ENCODE measurements at places on chromosomes 7 and 10.
A peak's percentile ranks its signal among the peaks of the same experiment; 100 is the strongest.

- DNase-seq = no peak
These were observed 15.4 kb downstream of the GSDME start for GRCh38 chr7:24741679-24742505.

GRCh38 chr7:107610323-107610722 is 30.3 kb downstream of the BCAP29 start:
- no peak for DNase-seq

DNA sequence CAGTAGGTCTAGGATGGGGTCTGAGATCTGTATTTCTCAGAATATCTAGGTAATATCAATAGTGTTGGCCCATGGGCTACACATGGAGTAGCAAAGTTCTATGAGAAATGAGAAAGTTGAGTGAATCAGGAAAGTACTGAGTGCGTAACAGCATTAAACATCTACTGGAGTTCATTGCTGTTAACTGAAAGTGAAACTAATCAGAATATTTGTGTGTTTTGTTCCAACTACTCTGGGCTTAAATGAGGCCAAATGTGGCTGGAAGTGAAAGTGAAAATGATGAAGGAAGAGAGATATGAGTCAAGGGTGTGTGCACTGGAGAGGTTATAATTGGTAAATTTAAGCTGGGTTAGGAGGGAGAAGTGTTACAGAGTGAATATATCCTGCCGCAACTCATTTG is 46.5 kb downstream of the TMEM106B start:
- DNase-seq = no peak

DNA sequence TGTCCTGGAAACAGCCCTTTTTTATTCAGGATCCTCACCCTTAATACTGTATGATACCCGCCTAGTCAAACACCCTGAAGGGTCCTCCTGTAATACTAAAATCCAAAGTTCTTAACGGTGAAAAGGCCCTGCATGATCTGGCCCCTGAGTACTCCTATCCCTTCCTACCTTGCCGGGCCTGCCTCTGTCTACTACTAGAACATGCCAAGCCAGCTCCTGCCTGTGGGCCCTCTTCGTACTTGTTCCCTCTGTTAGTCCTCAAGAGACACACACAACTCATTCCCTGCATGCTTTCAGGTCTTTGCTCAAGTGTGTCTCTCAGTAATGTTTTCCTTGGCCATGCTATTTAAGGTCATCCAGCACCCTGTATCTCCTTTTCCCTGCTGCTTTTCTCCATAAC is 5.0 kb upstream of the WAPL start:
- no peak for DNase-seq

DNA sequence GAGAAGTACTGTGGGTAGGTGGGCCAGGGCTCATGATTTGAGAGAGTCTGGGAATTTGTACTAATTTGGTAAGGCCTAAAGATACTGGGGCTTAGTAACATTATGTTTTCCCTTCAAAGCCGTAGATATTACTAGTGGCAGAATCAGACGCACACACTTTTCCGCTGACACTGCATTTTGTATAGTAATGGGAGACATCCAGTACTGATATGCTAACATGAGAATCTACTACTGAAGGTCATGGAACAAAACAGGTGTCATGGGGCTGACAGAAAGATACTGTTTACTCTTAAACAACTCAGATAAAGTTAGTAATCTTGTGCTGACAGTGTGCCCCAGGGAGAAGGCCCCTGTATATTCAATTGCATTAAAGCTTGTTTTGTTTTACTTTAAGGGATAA is 11.1 kb upstream of the GIMAP7 start:
- DNase-seq = no peak

DNA sequence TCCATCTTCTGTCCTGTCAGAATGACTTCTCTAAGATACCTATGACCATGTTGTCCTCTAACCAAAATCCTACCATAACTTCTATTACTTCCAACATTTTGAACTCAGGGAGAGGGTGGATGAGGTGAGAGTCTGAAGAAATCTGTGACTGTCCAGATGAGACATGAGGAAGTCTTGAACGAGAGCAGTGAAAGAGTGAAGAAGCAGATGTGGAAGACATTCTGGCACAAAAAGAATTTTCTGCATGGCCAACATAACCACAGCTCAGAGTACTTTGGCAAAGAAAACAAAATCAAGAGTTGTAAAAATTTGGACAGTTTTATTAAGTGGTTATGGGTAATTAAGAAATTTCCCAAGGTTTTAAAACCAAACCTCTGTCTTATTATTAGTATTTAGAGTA is 141.6 kb downstream of the CPEB3 start:
- DNase-seq = no peak

DNA sequence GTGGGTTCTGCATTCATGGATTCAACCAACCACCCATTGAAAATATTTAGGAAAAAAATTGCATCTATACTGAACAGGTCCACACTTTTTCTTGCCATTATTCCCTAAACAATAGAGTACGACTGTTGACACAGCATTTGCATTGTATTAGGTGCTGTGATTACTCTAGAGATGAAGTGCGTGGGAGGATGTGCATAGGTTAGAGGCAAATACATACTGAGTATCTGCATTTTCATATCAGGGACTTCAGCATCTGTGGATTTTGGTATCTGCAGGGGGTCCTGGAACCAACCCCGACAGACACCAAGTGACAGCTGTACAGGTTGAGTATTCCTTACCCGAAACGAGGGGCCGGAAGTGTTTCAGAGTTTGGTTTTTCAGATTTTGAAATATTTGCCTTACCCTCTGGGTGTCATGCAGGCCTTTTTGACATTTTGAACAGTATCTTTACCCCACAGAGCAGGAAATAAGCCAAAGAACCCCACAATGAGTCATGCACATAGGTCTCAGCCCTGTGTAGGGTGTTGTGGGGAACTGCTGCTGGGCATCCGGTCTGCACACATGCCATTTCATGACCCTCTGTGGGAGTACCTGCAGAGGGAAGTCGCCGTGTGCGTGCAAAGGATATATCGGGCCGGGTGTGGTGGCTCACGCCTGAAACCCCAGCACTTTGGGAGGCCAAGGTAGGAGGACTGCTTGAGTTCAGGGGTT is 14.5 kb downstream of the NUDT5 start:
- no peak for DNase-seq

DNA sequence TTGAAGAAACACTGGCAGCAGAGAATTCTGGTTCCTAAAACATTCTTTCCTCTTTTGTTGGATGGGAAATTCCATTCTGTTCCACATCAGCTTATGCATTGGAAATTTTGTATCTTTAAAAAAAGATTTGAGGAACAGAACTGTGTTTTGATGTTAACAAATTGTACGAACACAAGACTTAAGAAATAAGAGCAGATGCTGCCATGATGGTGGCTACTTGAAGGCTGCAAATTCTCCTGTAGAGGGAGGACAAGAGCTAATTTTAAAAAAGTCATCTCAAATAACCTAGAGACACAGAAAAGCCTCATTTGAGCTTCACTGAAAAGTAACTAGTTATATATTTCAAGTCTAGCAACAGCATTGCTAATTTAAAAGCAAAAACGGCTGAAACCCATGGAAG is 29.8 kb downstream of the NDUFB2 start:
- DNase-seq = no peak

GRCh38 chr7:148672041-148672440 is 26.7 kb upstream of the CUL1 start:
- DNase-seq = no peak

GRCh38 chr7:26951407-26951950 is 87.1 kb upstream of the SKAP2 start:
- DNase-seq = no peak

GRCh38 chr10:98349508-98349922 is 65.5 kb downstream of the PYROXD2 start:
- DNase-seq = no peak

DNA sequence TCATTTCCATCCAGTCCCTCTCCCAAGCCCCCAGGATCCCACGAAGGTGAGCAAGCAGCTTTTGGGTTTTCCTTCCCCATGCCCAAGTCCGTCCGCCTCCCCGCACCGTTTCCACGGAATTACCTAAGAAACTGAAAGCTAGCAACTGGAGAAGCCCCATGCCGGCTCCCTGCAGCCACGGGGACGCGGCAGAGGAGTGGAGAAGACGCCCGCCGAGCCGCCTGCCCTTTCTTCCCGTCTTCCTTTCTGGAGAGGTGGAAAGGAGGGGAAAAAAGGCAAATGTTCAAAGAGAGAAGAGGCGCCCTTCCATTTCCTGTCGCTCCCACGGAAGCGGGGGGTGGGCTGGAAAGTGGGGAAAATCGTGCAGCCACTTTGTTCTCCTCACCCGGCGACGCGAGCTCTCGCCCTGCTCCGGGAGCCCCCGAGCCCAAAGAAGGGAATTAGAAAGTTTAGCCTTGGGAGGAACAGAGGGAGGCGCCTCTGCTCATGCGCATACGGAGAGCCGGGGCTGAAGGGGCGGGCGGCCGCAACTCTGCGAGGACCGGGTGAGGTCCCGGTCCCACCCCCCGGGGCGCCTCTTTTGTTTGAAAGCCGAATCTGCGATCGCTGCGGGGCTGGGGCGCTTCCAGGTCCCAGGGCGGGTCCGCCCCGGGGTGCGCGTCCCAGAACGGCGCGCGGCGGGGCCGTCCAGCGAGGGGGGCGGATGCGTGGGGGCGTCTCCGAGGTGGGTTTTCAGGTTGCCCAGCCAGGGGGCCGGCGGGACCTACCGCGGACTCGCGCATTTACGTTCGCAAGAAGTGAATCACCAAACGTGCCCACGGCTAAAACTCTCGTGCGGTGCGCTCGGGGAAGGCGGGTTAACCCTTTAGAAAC is at the start of gene LAMB1:
Gene LAMB1, minus strand, starts transcription at position 436 of the 873 bp plus-strand sequence. Its CDS starts 276 bp downstream, at position 160.
- DNase-seq = no peak

- DNase-seq = no peak
These were observed 77.8 kb downstream of the JAZF1 start for GRCh38 chr7:28102797-28103196.

DNA sequence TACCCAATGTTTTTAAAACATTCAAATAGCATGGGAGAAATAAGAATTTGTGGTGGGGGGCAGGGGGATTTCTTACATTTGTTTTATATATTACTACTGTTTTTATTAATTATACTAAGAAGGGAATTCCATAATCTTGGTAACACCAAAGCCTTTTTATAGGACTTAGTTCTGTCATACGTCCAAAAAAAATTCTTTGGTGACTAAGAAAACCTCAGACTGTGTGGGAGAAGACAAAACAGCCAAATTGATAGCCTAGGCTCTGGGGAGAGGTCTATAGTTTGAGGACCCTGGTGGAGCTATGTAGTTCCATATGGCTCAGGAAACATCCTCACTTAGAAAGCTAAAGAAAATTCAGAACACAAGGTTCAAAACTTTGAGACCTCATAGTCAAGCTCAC is 23.4 kb downstream of the ACSM6 start:
- DNase-seq = no peak

DNA sequence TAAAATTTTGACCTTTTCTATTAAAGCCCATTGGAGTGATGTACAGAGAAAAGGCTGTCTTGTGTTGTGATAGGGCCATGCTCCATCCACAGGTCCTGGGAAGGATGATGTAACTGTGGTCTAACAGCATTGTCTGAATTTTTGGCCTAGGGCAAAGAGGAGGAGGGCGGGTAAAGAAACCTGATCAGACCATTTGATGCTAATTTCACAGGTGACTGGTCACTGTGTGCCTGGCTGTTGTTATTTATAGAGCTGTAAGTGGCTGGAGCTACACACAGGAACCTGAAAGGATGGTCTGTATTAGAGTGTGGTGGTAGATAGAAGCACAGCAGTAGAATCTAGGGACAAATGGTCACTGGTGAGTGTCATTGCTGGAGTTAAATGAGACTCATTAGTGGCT is 182.1 kb downstream of the AUTS2 start:
- peak; percentile 70 for DNase-seq

- no peak for DNase-seq
These were observed 819.8 kb downstream of the GATA3 start for GRCh38 chr10:8874268-8874667.

DNA sequence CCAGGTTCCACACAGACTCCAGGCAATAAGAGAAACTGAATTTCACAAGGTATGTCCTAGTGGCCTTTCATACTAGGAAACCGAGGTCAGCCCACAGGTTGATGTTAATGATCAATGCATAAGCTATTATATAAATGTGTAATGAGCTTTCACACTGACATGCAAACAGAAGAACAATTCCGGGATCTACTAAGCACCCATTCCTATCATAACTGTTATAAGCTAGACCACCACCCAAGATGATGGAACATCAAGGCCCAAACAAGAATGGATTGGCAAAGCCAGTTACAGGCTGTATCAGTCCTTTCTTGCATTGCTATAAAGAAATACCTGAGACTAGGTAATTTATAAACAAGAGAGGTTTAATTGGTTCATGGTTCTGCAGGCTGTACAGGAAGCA is 15.2 kb downstream of the SORBS1 start:
- no peak for DNase-seq

GRCh38 chr7:1395211-1396070 is 63.8 kb downstream of the MICALL2 start:
- no peak for DNase-seq

DNA sequence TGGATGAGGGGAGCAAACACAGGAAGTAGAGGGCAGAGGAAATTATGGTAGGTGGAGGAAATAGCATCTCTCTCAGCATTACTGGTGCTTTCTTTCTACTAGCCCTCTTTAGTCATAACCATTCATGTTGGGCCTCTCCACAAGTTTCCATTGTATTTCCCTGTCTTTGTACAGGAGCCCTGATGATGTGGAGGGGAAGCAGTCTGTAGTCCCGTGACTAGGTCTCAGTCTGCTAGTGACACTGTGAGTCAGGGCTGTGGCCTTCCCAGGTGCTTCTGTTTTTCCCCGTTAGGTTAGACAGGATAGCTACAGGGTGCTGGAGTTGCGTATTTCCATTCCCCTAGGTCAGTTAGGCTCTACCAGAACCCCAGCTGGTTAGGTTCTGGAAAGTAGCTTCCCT is 82.9 kb upstream of the NAMPT start:
- DNase-seq = no peak

DNA sequence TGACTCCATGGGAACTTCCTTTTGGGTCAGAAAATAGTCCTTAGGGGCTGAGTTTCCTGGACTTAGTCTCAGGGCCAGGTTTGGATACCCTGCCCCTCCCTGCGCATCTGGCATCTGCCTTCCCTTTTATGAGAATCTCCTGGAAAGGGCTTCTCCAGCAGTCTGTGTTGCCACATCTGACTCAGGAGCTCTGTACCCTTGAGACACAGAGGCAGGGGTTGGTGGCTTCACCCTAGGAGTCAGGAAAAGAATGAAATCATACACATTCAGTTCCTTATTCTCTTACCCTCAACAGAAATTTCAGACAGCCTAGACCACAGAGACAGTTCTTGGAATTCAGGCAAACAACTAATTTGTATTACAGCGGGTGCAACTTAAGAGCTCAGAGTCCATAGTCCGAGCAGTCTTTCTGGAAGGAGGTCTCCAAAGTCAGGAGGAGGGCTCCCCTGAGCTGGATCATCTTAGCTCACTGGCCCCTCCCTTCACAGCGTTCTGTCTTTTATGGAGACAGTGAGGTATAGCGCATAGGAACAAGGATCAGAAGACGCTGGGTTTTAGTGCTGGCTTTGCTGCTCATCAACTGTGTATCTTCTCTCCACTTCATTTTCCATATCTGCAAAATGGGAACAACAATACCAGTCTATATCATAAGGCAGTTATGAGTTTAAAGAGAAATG is 3.0 kb upstream of the PLAU start:
- DNase-seq = no peak
